ENCODE measurements at places on chromosomes 1 and 21.

- no peak for DNase-seq
- H3K36me3 ChIP-seq, result no peaks in the 10 kb centered on the region
- no peaks in the 10 kb centered on the region for H3K27me3 ChIP-seq
Observed at GRCh38 chr1:198330982-198331615, 174.3 kb downstream of the NEK7 start.

- no peak overlapping the region for H3K4me3 ChIP-seq
- peaks cover 15% of the 10 kb centered on the region for H3K27me3 ChIP-seq
Observed at GRCh38 chr1:53559854-53560580, 100.8 kb downstream of the DMRTB1 start.

- H3K27me3 ChIP-seq, result no peaks in the 10 kb centered on the region
- no peak overlapping the region for H3K4me3 ChIP-seq
- peaks cover 11% of the 10 kb centered on the region for H3K4me1 ChIP-seq
- DNase-seq, result peak; percentile 55
- no peak overlapping the region for H3K27ac ChIP-seq
- H3K36me3 ChIP-seq, result no peaks in the 10 kb centered on the region
Observed at GRCh38 chr21:37711836-37712568, 204.3 kb downstream of the KCNJ6 start.

DNA sequence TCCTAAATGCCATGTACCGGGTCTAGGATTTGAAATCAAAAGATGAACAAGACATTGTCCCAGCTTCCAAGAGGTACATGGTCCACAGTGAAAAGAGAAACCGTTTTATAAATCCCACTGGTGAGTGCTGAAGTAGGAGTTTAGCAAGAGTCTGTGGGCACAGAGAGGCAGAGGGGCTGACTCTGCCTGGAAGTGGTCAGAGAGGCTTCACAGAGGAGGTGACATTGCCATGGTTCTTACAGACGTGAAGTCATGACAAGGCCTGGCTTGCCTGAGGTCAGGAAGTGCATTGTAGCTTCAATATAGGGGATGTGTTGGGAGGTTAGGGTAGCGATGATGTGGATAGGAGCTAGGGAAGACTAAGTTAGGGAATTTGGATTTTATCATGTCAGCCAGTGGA is 28.4 kb downstream of the MAPKAPK2 start:
- no peak overlapping the region for H3K4me3 ChIP-seq
- no peak for DNase-seq
- peaks cover 40% of the 10 kb centered on the region for H3K4me1 ChIP-seq

DNA sequence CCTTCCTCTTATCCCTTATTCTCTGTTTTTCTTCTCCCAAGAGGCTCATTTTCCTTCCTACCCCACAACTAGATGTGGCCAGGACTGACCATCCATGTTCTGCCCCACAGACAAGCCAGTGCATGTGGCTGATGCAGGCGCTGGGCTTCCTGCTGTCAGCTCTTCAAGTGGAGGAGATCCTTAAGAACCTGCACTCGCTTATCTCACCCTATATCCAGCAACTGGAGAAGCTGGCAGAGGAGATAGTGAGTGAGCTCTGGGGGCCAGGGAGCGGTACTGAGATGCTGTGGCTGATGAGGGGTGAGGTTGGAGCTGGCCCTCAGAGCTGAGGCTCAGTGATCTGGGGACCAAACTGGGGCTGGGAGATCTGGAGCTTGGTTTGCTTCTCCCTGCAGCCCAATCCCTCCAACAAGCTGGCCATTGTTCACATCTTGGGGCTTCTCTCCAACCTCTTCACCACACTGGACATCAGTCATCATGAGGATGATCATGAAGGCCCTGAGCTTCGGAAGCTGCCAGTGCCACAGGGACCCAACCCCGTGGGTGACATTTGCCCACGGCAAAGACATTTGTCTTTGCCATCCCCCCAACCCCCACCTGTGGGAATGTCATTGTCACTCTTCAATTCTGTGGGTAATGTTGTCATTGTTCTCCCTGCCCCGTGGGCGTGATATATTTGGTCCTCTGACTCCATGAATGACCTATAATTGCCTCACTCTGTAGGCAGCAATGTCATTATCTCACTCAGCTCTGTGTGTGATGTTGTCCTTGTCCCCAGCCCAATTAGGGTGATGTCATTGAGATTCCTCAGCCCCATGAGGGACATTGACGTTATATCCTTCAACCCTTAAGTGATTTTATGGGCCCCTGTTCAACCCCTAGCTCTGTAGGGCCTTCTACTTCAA is 11.2 kb upstream of the DPH2 start:
- no peaks in the 10 kb centered on the region for H3K27me3 ChIP-seq
- H3K4me3 ChIP-seq, result no peak overlapping the region
- no peak overlapping the region for H3K27ac ChIP-seq
- DNase-seq, result no peak
- H3K4me1 ChIP-seq, result no peaks in the 10 kb centered on the region
- H3K36me3 ChIP-seq, result peaks cover 20% of the 10 kb centered on the region

DNA sequence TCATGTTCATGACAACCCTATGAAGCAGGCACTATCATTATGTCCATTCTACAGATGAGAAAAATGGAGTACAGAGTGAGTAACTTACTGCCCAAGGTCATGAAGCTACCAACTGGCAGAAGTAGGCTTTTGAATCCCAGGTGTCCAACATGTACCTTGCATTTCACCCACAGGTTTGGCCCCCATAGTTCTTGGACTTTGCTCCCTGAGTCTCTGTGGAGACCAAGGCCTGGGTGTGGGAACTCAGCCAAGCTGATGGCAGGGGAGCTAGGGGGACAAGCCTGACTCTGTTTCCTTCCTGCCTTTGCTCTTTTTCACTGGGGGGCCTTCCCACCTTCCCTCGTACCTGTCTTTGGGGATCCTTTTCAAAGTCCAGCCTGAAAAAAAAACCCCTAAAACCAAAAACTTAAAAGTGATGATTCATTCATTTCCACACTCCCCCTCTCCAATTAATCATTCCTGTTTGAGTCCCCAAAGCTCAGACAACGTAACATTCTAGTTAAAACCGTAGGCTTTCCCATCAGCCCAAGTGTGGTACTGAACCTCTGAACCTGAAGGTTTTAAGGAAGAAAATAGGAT is 8.5 kb upstream of the TTC22 start:
- H3K27me3 ChIP-seq, result peaks cover 4% of the 10 kb centered on the region
- H3K36me3 ChIP-seq, result no peaks in the 10 kb centered on the region
- no peak for DNase-seq
- no peak overlapping the region for H3K4me3 ChIP-seq

DNA sequence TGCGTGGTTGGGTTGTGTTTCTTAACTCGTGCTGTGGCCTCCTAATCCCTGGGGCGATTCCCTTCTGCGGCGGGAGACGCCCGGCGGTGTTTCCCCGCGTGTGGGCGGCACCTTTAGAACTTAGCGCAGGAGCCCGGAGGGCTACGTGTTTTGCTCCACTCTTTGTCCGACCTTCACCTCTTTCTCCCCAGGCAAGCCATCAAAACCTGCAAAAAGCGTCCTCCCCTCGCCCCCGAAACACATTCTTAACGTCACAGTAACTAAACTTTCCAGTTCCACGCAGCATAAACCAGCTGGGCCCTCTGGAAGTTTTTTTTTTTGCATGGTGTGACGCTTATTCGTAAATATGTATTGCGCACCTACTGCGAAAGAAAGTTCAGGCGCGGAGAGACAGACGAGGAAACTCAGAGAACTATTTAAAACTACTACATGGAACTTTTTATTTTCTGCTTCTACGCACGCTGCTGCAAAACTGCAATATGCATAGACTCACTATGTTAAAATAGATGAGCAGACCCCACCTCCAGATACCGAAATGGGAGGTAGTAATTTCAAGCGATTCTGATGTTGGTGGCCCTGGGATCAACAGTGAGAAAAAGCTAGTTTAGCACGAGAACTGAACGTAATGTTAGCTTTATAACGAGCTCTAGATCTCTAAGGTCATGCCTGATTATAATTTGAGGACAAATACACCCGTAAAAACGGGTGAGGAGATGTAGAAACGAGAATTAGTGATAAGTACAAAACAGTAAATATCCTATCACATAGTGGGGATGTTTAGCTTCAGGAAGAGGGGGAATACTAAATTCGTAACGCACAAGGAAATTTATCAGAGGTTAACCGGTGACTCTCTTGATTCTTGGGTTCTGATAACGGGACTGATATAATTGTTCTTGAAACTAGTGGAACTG is 920 bp downstream of the MTR start:
- no peaks in the 10 kb centered on the region for H3K36me3 ChIP-seq
- no peaks in the 10 kb centered on the region for H3K27me3 ChIP-seq
- no peaks in the 10 kb centered on the region for H3K4me1 ChIP-seq

GRCh38 chr1:92748138-92748537 is 36.8 kb downstream of the EVI5 start:
- H3K27me3 ChIP-seq, result no peaks in the 10 kb centered on the region
- peaks cover 4% of the 10 kb centered on the region for H3K4me1 ChIP-seq

- DNase-seq, result no peak
- no peak overlapping the region for H3K27ac ChIP-seq
- H3K36me3 ChIP-seq, result no peaks in the 10 kb centered on the region
- no peaks in the 10 kb centered on the region for H3K27me3 ChIP-seq
- H3K4me3 ChIP-seq, result no peak overlapping the region
Observed at GRCh38 chr21:29825936-29826335, 113.9 kb downstream of the GRIK1 start.

DNA sequence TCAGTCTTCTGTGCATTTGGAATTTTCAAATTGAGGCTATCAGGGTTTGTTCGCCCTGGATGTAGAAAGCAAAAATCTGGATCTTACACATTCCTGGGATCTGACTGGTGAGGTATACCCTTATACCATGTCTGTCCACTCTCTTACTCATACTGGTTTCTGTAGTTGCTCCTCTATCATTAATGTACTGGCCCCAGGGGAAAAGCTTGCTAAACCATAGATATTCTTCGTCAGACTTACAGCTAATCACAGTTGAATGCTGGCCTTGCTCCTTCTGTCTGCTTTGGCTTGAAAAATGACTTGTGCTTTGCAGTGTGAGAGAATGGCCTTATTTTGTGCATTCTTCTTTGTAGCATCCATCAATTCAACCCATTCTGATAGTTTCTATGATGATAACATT is 30.5 kb downstream of the TBCE start:
- no peaks in the 10 kb centered on the region for H3K36me3 ChIP-seq
- no peak overlapping the region for H3K27ac ChIP-seq
- H3K4me1 ChIP-seq, result no peaks in the 10 kb centered on the region
- no peaks in the 10 kb centered on the region for H3K27me3 ChIP-seq

DNA sequence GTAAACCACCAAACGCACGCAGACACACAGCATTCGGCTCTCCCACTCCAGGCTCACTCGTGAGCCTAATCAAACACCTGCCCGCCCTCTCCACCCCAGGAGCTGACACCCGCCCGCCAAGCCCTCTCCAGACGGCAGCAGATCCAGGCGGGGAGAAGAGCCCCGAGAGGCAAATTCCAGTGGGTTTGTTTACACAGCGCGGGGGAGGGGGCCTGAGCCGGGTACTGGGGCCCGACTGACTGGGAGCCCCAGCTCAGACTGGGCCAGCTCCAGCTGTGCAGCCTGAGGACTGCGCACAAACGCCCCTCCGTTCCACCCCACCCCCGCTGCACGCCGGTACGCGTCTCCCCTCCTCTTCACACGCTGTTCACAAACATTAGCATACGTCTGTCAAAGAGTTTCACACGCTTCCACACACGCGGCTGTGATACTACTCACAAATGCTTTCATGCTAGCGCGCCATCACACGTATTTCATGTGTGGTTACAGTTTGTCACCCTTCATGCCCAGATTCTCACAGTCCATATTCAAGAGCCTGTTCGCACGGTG is 1.0 kb upstream of the EFNA1 start:
- peaks cover 55% of the 10 kb centered on the region for H3K27me3 ChIP-seq
- H3K4me3 ChIP-seq, result no peak overlapping the region
- H3K36me3 ChIP-seq, result no peaks in the 10 kb centered on the region
- no peak overlapping the region for H3K27ac ChIP-seq
- peaks cover 2% of the 10 kb centered on the region for H3K4me1 ChIP-seq

GRCh38 chr21:16425376-16425775 is 695.6 kb downstream of the USP25 start:
- H3K4me3 ChIP-seq, result no peak overlapping the region
- DNase-seq, result no peak
- H3K36me3 ChIP-seq, result no peaks in the 10 kb centered on the region

DNA sequence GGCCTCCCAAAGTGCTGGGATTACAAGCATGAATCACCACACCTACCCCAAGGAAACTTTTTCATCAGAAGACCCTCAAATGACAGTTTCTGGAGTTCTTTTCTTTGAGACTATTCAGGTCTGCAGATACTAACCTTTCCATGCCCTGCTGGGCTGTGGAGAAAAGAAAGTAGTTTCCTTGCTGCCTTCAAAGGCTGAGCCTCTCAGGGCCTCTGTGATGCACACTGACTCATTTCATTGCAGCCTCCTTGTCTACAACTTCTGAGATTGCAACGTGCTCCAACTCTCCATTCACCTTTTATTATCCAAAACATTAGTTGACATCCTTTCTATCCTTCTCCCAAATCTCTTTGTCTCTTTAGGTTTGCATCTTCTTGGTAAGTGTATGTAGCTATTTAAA is 8.8 kb upstream of the SAMSN1 start:
- no peaks in the 10 kb centered on the region for H3K4me1 ChIP-seq
- H3K27ac ChIP-seq, result no peak overlapping the region
- DNase-seq, result no peak
- no peak overlapping the region for H3K4me3 ChIP-seq
- H3K36me3 ChIP-seq, result no peaks in the 10 kb centered on the region

- H3K27me3 ChIP-seq, result no peaks in the 10 kb centered on the region
- H3K4me1 ChIP-seq, result peaks cover 11% of the 10 kb centered on the region
- peak overlapping the region; percentile 18 for H3K4me3 ChIP-seq
- DNase-seq, result peak; percentile 82
- H3K27ac ChIP-seq, result peak overlapping the region; percentile 61
Observed at GRCh38 chr1:23422241-23422877, 2.2 kb downstream of the TCEA3 start.

GRCh38 chr21:44724926-44725325 is 13.6 kb upstream of the TSPEAR start:
- H3K4me3 ChIP-seq, result no peak overlapping the region
- H3K36me3 ChIP-seq, result no peaks in the 10 kb centered on the region
- no peak for DNase-seq
- H3K4me1 ChIP-seq, result no peaks in the 10 kb centered on the region
- no peak overlapping the region for H3K27ac ChIP-seq

GRCh38 chr21:42539931-42540343 is 26.3 kb downstream of the SLC37A1 start:
- no peak overlapping the region for H3K4me3 ChIP-seq
- no peaks in the 10 kb centered on the region for H3K4me1 ChIP-seq
- no peak overlapping the region for H3K27ac ChIP-seq
- no peaks in the 10 kb centered on the region for H3K27me3 ChIP-seq

GRCh38 chr1:237084341-237085077 is 42.5 kb downstream of the RYR2 start:
- no peak for DNase-seq
- no peaks in the 10 kb centered on the region for H3K4me1 ChIP-seq
- H3K36me3 ChIP-seq, result no peaks in the 10 kb centered on the region

- peaks cover 6% of the 10 kb centered on the region for H3K4me1 ChIP-seq
- DNase-seq, result no peak
- no peak overlapping the region for H3K27ac ChIP-seq
- no peak overlapping the region for H3K4me3 ChIP-seq
Observed at GRCh38 chr1:207245124-207245523, 76.4 kb upstream of the CD55 start.

DNA sequence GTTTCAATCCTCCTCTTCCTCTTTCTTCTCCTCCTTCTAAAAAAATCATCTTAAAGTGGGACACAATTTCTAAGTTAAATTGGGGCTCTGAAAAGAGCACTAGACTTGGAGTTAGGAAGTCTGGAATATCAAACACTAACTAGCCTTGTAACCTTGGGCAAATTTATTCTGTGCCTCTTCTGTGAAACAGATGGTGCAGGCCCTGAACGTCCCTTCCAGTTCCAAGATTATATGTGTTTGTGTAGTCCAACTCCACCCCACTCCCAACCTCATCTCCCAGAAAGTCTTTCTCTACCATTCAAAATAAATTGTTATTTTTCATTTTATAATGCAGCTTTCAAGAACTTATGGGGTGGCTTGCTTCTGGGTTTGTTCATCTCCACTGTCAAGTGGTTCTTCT is 630.0 kb downstream of the LMO4 start:
- H3K27me3 ChIP-seq, result no peaks in the 10 kb centered on the region
- H3K36me3 ChIP-seq, result no peaks in the 10 kb centered on the region
- peaks cover 2% of the 10 kb centered on the region for H3K4me1 ChIP-seq
- H3K4me3 ChIP-seq, result no peak overlapping the region
- DNase-seq, result no peak
